GM13976 (cell line): ENCODE measurements at places on chromosomes 11 and 22.
A peak's percentile ranks its signal among the peaks of the same experiment; 100 is the strongest.

- no peak for DNase-seq
Observed at GRCh38 chr11:120392314-120392713, 56.1 kb downstream of the ARHGEF12 start.

DNA sequence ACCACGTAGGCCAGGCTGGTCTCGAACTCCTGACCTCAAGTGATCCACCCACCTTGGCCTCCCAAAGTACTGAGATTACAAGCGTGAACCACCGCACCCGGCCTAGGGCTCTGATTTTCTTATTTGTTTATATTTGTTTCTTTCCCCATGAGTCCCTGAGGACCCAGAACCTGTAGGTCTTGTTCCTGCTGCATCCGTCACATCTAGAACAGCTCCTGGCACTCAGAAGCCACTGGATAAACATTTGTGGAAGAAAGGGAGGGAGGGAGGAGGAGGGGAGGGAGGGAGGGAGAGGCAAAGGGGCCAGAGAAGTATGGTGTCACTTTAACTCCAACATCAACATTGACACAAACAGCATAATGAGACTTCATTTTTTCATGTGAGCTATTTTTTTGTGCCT lies 67.7 kb downstream of the CELSR1 start:
- DNase-seq = no peak

GRCh38 chr11:61976420-61976800 lies 9.0 kb upstream of the FTH1 start:
- no peak for DNase-seq

- DNase-seq = no peak
Observed at GRCh38 chr22:24894220-24894975, 52.1 kb downstream of the LHFPL7 start.

GRCh38 chr11:122690384-122690783 lies 34.9 kb downstream of the UBASH3B start:
- DNase-seq = peak; percentile 47

DNA sequence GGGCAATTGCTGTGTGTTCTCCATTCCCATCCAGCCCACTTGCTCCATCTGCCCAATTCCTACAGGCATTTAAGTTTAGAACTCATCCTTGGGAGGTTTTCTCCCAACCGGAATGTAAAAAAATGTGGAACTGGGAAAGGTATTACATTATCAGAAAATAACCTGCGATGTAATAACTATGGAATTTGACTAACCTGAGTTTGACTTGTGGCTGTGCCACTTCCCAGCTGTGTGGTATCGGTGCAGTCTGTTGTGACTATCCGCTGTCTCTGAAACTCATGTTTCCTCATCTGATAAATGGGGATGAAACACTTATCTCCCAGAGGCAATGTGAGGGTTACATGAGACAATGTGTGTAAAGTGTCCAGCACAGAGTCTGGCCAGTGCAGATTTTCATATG lies 77.6 kb downstream of the TENM4 start:
- DNase-seq = no peak

- no peak for DNase-seq
Observed at GRCh38 chr22:41290262-41291221, 4.6 kb upstream of the RANGAP1 start.

GRCh38 chr11:12214751-12215150 lies 104.4 kb downstream of the MICAL2 start:
- DNase-seq = no peak

DNA sequence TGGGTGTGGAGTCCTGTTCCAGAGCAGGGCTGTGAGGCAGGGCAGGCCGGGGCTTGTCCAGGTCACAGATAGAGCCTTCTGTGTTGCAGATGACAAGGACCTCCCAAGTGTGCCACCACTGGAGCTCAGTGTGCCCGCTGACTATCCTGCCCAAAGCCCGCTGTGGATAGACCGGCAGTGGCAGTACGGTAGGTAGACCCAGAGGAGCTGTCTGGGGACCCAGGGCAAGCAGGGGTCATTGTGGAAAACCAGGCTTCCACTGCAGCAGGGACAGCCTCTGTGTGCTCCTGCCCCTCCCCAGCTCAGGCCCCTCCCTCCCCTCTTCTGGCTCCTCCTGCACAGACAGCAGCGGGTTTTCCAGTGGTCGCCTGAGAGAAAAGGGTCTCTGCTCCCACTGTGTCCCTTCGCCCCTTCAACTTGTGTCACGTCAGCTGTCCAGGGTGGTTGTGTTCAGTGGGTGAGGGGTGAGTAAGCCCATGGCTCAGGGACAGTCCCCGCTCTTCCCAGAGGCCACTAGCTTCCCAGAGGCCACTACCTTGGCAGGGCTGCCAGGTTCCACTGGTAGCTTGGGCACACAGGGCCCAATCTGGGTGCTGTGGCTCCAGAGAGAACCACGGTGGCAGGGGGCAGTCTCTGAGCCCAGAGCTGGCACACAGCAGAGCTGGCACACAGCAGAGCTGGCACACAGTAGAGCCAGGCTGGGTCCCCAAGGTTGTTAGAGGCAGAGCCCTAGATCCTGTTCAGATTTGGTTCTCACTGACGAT lies 78.4 kb downstream of the MED15 start:
- DNase-seq = no peak

GRCh38 chr11:74775762-74776161 lies 27.1 kb downstream of the RNF169 start:
- DNase-seq = no peak

- DNase-seq = no peak
Observed at GRCh38 chr11:27524155-27524554, 17.6 kb upstream of the LIN7C start.

DNA sequence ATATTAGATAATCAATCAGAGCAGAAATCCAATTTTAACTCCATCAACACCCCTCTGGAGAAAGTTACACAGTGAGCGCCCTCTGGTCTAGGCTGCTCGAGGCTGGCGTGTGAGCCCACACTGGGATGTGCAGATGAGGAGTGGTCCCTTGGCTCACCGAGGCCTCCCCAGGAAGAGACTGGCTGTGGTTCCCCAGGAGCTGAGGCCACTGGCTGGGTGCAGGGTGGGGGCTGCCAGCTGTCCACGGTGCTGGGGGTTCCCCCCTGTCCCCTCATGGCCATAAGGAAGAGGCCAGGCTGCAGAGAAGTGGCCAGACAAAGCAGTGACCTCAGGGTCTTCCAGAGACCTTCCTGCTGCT lies 750.7 kb downstream of the BRD1 start:
- no peak for DNase-seq

GRCh38 chr11:38392176-38392575 lies 1794.1 kb upstream of the RAG2 start:
- DNase-seq = no peak

GRCh38 chr11:10653946-10654810 lies 39.4 kb downstream of the IRAG1 start:
- DNase-seq = peak; percentile 75

DNA sequence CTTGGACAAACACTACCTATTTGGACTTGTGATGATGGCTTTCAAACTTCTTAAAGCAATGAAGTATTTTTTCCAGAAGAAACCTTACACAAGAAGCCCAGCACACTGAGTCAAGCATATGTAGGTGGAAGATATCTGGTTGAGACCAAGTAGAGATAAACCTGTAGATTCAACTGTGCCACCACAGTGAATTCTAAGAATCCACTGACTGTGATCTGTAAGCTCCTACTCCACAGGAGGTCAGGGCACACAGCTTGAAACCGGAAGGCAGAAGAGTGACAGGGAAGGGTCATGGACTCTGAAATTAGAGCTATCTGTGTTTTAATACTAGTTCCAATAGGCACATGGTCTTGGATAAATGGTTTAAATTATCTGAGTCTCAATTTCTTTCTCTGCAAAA lies 404.5 kb downstream of the ETS1 start:
- no peak for DNase-seq

DNA sequence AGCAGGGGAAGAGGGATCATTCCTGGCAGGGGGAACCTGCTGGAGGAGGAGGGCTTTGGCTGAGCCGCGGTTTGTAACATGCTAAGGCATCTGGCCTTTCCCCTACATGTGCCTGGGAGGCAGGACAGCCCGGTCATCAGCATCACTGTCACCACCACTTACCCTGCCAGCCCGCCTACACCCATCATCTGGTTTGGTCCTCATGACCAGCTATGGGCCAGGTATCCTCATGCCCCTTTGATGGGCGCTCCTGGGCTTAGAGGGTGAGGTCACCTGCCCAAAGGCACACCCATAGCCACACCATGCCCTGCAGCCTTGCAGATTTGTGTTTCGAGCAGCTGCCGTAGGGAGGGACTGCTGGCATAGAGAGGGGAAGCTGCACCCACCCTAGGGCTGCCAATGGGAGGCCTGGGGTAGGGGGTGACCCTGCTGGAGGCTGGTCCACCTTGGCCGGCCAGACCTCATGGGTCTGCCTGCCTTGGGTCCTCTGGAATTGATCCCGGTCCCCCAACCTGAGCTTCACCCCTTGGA lies 2.6 kb downstream of the MRGPRF start:
- DNase-seq = no peak

GRCh38 chr22:39900306-39901227 lies at the start of gene GRAP2:
Gene GRAP2, plus strand, starts transcription at chr22:39901084. Its CDS starts 46,023 bp downstream, at chr22:39947107.
- peak; percentile 54 for DNase-seq

GRCh38 chr11:16799221-16799620 lies 60.8 kb downstream of the C11orf58 start:
- no peak for DNase-seq

- DNase-seq = no peak
Observed at GRCh38 chr11:2864901-2865300, 20.7 kb downstream of the CDKN1C start.

DNA sequence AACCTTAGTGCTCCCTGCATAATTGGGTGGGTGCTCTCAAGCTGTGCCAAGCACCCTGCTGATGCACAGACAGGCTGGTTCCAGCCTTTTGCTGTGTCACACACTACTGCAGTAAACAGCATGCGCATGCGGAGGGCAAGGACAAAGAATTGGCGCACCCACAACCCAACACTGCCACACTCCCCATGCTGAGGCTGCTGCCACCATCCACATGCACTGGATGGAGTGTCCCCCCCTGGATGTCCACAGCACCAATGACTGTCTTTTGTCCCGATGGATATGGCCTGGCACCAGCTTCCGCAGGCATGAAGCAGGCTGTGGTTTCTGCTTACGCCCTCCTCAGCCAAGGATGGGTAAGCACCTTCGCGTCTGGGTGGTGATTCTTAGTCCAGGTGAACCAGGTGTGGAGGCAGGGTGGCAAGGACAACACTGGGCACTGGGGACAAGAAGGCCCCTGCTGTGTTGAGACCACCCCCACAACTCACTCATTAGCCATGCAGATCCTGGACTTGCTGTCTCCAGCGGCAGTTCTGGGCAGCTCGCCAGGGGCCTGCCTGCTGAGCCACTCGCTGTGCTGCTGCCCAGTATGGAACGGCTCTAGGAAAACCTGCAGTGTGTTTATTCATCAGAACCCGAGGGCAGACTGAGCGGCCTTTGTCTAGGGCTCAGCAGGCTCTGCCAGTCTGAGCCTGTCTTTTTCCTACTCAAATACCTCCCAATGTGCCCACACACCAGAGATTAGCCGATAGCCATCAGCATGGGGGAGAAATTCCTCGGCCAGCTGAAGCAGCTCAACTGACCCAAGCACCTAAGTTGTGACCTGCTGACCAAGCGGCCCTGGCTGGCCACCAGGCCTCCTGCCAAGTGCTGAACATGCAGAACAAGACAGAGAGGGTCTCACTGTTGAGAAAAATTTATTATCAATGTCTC lies 8.2 kb upstream of the NAP1L4 start:
- DNase-seq = no peak

DNA sequence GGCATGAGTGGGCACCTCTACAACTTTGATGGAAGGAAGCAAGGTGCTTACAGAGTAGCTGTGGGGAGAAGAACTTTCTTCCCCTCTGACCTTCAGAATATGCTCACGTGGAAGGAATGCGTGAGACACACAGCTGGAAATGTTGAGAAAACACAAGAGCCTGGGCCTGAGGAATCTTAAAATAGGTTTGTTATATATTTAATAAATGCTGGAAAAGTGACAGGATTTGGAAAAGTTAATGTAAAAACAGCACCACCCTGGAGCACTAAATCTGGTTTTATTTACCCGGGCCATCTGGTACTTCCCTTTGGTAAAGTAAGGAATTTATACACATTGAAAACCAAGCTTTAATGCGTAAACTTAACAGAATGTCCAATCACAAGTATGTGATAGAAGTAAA lies 14.0 kb upstream of the AMPD3 start:
- DNase-seq = no peak
